ENCODE measurements at places on chromosomes 7 and 10. TPM values are rescaled to one million over a fixed set of nuclear protein-coding genes. Genes with fewer than 3 reads are reported as not detected.

GRCh38 chr7:23928418-23928775, 218.4 kb downstream of the STK31 start:
- no peak for DNase-seq

GRCh38 chr7:16028636-16029035, 342.2 kb upstream of the MEOX2 start:
- no peak for DNase-seq

DNA sequence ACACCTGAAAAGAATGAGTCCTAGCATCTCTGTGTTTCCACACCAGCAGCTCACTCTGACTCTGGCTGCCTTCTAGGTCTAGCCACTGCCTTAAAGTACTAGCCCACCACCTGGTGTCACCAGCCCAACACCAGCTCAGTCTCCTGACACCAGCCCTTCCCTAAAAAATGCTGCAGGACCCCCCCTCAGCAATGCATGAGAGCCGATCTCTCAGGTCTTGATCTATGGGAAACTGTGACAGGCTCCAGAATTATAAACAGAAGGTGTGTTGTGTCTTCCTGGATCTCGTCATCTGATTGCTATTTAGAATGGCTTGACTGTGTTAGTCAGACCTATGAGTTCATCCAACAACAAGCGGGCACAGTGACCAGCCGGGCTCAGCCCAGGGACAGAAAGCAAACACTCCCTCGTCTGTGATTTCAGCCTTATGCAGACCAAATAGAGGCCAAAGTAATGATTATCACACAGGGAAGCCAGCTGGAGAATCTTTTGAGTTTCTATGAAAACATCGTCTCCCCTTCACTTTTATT, 66.6 kb downstream of the CUBN start:
- DNase-seq = no peak

GRCh38 chr7:157727964-157728615, 391.3 kb downstream of the DNAJB6 start:
- no peak for DNase-seq

GRCh38 chr10:95864906-95865813, 42.6 kb upstream of the CC2D2B start:
- DNase-seq = no peak

- no peak for DNase-seq
These were observed 106.0 kb upstream of the GATA3 start for GRCh38 chr10:7948371-7949000.

Gene PIK3CG
- 12.1 TPM for total RNA-seq

DNA sequence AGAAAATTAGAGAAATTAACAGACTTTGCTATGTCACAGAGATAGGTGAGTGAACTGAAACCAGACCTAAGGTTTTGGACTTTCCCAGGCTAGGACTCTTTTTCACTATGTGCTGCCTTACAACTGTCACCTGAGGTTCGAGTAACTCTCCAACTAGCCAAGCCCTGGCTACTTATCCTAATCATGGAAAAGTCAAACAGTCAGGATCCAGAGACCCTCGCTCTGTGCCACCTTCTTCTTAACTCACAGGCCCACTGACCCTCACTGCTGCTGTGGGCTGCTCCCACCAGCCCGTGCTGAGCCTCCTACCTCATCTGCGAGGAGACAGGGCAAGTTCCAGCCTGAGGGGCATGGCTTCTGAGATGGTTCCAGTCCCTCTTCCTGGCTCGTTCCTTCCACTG, 211.4 kb upstream of the KLF14 start:
- DNase-seq = no peak

DNA sequence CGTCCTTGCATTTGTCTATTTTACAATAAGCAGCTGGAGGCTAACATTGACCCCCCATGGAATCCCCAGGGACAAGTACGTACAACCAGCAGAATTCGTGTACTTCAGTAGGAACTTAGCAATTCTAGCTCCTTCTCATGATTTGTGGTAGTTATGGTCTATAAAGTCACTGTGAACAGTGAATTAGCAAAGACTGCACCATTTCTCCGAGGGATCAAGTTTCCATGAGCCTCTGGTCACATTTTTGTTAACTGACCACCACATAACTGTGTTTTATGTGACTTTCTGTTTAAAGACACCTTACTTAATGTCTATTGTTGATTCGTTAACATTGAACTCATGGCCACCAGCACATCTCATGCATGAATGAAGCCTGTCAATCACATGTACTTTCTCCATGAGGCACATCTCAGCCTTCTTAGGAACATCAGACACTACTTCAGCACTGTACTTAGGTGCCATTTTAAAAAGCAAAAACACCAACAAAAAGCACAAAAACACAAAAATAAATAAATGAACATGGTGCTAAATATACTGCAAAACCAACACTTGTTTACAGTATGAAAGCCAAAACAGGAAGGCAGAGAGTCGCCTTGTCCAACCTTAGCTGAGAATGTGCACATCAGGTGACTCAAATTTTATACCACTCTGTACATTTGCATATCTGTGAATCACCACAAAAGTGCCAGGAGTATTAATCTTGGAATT, 9.0 kb upstream of the UCN3 start:
- no peak for DNase-seq

Gene CELF2
- 52.7 TPM for total RNA-seq

GRCh38 chr10:71998840-71999194, 34.6 kb downstream of the CHST3 start:
- DNase-seq = no peak

GRCh38 chr10:123970207-123970926, 78.8 kb upstream of the CPXM2 start:
- DNase-seq = no peak

Measured in urinary bladder (tissue), 4 donors.